Activated T-cell treated with anti-CD3 and anti-CD28 coated beads, Interleukin-2, amount 50 U/mL, for 72 hours (primary cell): ENCODE measurements at places on chromosomes 6 and 20. TPM values are rescaled to one million over a fixed set of nuclear protein-coding genes. Genes with fewer than 3 reads are reported as not detected.

Gene MYB
- total RNA-seq = 91.4 TPM

- H3K27me3 ChIP-seq = no peaks in the 10 kb centered on the region
- no peak for DNase-seq
- H3K36me3 ChIP-seq = no peaks in the 10 kb centered on the region
- H3K4me1 ChIP-seq = peaks cover 11% of the 10 kb centered on the region
Observed at GRCh38 chr6:143634486-143634885, 43.3 kb upstream of the PHACTR2 start.

Gene NRSN1
- total RNA-seq = not detected

DNA sequence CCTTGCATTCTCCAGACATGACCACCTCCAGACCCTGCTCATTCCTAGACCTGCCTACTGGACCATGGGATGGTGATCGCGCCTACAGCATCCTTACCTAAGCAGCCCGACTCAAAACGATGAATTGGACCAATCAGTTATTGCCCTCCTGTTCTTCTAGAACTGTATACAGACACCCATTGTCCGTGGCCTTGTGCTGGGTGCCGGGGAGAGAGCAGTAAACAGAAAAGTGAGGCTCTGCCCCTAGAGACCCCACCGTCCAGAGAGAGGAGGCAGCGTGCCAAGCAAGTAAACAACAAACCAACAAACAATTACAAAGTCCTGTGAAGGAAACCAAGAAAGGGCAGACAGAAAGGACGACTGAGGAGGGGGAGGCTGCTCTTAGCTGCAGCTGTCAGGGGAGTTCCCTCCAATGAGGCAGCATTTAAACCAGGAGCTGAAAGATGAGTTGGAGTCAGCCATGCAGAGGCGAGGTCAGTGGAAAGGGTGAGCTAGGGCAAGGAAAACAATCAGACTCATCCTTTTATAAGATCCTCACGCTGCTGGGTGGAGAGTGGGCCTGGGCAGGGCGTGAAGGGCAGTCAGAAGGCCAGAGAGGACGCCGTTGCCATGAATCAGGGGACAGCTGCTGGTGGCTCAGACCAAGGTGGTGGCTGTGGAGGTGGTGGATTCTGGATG lies 37.6 kb upstream of the BLCAP start:
- DNase-seq = no peak
- peaks cover 7% of the 10 kb centered on the region for H3K4me1 ChIP-seq
- H3K4me3 ChIP-seq = no peak overlapping the region
- H3K36me3 ChIP-seq = no peaks in the 10 kb centered on the region

Gene ZC3H12D
- 106 TPM for total RNA-seq

GRCh38 chr6:17156112-17156921 lies 54.5 kb downstream of the STMND1 start:
- H3K36me3 ChIP-seq = no peaks in the 10 kb centered on the region
- no peaks in the 10 kb centered on the region for H3K4me1 ChIP-seq
- H3K27ac ChIP-seq = no peak overlapping the region
- peaks cover 10% of the 10 kb centered on the region for H3K27me3 ChIP-seq
- H3K4me3 ChIP-seq = no peak overlapping the region

DNA sequence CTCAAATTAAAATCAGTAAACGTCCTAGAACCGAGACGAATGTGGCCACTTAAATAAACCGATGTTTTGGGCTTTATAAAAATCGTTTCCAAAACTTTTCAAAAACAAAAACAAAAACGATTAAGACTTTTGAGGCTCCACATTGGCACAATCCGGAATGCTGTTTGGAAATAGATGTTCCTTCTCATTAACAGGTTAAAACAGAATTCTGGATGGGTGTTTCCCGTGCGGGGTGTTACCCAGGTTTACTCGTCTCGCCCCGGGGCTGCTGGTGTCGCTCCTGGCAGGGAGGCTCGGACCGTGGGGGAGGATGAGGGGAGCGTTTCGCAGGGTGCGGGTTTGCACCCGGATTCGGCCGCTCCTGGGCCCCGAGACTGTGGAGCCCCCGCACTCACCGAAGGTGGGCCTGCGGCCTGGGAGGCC lies 1.2 kb downstream of the GATA5 start:
- no peak overlapping the region for H3K27ac ChIP-seq
- no peak overlapping the region for H3K4me3 ChIP-seq
- DNase-seq = no peak
- H3K4me1 ChIP-seq = no peaks in the 10 kb centered on the region
- H3K36me3 ChIP-seq = no peaks in the 10 kb centered on the region
